ENCODE measurements at places on chromosomes 4 and X.

- DNase-seq, result peak; percentile 84
Observed at GRCh38 chr4:37441231-37442061, 196.9 kb downstream of the NWD2 start.

- peak; percentile 37 for DNase-seq
Observed at GRCh38 chr4:169314906-169315305, 44.1 kb upstream of the SH3RF1 start.

DNA sequence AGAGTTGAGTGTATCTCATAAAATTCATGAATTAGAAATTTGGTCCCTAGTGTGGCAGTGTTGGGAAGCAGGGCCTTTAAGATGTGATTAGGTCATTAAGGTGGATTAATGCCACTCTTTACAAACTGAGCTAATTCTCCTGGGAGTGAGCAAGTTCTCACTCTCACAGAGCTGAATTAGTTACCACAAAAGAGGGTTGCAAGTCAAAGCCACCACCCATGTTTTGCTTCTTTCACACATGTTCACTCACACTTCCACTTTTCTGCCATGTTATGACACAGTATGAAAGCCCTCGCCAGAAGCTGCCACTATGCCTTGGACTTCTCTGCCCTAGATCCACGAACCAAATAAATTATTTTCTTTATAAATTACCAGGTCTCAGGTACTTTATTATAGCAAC is 332.1 kb downstream of the ARAP2 start:
- no peak for DNase-seq

DNA sequence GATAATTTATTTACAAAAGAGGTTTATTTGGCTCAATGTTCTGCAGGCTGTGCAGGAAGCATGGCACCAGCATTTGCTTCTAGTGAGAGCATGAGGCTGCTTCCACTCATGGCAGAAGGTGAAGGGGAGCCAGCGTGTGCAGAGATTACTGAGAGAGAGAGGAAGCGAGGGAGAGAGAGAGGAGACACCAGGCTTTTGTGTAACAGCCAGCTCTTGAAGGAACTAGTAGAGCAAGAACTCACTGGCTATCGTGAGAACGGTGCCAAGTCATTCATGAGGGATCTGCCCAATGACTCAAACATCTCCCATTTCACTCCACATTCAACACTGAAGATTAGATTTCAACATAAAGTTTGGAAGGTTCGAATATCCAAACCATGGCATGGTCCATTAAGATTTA is 12.7 kb downstream of the GUCY1A1 start:
- DNase-seq, result no peak

DNA sequence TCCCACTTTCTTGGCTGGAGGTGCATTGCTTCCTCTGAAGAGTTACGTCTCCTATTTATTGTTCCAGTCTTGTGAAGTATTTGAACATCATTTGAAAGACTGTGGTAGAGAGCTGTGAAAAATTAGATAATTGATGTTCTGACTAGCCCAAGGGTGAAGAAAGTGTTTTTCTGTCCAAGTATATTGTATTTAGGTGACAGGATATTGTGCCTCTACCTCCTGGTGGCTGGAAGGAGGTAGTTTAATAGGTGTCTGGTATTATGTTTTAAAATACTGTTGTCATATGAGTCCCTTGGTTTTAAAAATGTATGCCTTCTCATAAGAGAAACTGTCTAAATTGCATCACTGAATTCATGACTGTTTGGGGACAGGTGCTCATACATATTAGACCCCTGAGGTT is 226.0 kb downstream of the SPRY1 start:
- no peak for DNase-seq

GRCh38 chr4:149912000-149912399 is 96.4 kb upstream of the IQCM start:
- no peak for DNase-seq

DNA sequence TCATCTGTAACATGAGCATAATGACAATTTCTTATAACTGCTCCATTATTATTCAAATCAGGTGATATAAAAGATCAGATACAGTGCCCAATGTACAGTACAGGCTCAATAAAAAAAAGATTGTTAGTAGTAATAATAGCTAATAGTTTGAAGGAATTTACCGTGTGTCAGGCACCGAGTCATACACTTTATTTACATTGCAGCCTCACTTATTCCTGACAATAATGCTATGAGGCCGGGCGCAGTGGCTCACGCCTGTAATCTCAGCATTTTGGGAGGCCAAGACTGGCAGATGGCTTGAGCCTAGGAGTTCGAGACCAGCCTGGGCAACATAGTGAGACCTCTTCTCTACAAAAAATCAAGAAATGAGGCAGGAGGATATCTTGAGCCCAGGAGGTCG is 10.1 kb upstream of the MAP7D3 start:
- no peak for DNase-seq

DNA sequence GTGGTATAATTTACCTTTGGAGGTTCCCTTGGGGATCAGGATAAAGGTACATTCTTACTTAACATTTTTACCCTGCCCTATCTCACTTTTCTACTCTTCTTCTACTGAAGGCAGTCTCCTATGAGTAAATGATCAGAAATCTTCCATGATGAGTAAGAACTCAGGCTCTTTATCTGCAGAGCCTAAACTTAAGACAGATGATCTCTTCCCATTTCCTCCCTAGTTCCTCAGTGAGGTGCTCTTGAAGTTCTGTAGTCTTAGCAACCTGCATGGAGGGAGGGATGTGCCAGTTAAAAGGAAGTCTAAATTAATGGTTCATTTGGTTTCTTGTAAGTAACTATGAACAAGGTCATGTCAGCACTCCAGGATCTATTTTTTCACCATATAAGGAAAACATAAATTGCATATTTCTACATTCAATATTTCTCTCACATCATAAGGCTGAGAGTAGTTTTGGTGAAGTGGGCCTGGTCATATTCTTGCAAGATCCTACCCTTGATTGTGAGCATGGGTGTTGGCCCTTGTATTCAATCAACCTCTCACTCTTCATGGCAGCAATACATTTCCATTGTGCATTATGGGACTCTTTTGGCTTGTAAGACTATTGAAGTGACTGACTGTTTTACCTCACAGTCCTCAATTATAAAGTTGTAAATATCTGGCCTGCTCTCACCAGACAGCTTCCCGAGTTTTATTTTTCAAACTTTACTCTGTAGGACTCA is 295.5 kb downstream of the SLC7A11 start:
- DNase-seq, result no peak

DNA sequence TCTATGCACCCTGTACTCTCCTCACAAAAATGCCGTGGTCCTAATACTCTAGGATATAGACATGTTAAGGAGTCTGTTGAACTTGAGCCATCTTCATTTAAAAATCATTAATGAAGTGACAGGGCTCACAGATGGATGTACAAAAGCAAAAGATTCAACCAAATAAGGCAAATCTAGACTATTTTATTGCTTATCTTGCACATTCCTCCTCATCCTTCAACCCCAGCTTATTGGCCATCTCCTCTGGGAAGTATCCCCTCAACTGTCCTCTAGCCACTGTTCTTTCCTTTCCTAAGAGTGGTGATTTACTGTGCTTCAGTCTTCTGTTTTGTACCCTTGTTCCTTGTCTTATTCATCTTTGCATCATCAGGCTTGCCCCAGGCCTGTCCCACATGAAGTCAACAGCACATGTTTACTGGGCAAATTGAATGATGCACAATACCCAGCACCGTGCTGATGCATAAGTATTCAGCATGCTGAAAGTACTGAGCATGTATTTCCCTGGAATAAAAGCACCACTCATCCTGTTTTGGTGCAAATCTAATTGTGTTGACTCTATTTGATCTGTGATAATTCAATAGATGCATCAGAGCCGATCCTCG is 287.3 kb upstream of the CLNK start:
- DNase-seq, result no peak

DNA sequence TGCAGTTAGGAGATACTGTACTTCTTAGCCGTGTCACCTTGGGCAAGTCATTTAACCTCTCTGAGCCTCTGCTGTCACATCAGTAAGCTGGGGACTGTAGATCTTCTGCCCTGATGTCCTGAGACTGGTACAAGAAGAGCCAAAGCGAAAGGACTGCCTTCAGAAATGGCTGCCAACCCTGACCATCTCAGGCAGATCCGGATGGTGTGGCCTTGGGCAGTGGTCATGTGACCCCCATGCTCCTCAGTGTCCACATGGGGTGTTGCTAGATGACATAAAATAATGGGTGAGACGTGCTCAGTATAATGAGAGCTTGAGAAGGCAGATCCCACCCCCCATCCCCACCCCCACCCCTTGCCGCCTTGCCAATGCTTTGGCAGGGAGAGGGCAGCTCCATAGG is 60.4 kb upstream of the MTM1 start:
- DNase-seq, result no peak

DNA sequence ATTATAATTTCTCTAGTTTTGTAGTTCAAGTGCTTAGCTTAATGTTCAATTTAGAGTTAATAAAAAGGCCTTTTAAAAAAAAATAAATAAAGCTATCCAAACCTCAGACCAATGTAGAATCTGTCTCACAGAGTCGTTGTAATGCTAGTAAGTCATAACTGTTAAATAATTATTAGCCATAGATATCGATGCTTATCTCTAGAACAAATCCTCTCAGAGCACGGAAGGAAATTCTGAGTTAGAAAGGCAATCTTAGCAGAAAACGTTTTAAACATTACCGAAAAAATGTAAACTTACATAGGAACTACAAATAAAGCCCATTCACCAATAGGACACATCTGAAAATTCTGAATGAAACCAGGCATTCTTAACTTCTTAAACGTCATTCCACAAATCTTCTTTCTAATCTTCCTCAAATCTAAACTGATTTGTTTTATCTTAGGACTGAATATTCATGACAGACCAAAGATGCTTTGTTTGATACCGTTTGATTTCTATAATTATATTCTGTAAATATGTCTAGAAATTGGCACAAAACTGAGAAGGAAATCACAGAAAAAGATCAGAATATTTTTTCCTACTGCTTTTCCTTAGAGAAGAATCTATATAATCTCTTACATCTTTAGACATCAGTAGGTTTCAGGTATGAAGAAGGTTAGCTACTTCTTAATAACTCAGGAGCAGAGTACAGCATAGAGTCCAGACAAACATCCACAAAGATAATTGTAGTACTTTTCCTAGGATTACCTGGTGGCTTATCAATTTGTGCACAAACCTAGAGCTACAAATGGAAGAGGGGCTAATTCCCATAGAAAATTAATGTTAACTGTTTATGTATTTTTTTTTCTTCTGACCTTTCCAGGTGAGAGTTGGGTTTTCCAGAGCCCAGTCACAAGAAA is 140.7 kb downstream of the BTC start:
- DNase-seq, result no peak

DNA sequence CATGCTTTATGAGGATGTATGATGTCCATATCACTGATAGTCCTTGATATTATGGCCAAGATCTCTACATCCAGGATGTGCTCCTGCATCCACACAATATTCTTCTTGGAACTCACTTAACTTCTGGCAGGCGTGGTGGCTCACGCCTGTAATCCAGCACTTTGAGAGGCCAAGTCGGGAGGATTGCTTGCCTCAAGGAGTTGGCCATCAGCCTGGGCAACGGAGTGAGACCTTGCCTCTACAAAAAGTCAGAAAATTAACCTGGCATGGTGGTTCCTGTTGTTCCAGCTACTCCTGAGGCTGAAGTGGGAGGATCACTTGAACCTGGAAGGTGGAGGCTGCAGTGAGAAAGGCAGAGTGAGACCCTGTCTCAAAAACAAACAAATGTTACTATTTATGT is 2.3 kb upstream of the HNRNPD start:
- no peak for DNase-seq

- no peak for DNase-seq
Observed at GRCh38 chr4:25875281-25875745, 12.5 kb upstream of the SEL1L3 start.

DNA sequence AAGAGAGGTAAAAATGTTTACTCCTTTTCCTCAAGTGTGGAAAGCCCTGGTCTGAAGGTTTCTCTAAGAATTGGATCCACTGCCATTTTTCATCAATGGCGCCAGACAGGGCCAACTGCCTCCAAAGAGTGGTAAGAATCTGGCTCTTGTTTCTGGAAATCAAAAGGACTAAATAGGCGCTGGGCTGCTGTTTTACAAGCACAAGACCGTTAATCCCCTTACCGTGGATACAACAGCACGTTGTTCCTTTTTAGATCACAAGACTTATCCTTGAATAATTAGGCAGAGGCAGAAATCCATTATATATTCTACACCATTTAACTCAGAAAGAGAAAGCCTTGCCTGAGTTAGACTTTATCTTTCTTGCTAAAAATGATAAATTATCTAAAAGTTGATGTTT is 10.6 kb downstream of the CLTRN start:
- DNase-seq, result no peak

- peak; percentile 15 for DNase-seq
Observed at GRCh38 chr4:72295966-72296557, 264.3 kb downstream of the NPFFR2 start.

DNA sequence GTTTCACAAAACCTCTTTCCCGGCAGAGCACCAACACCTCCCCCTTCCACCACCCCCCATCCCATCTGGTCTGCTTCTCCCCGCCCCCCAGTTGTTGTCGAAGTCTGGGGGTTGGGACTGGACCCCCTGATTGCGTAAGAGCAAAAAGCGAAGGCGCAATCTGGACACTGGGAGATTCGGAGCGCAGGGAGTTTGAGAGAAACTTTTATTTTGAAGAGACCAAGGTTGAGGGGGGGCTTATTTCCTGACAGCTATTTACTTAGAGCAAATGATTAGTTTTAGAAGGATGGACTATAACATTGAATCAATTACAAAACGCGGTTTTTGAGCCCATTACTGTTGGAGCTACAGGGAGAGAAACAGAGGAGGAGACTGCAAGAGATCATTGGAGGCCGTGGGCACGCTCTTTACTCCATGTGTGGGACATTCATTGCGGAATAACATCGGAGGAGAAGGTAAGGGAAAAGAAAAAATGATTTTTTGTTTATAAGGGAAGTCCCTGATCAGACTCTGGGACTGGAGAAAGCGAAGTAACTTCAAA is at the start of gene PDGFRA:
PDGFRA (plus strand) TSS at position 333 of the 541 bp plus-strand sequence. CDS start 29,476 bp downstream, outside the sequence.
- DNase-seq, result no peak

- DNase-seq, result peak; percentile 32
Observed at GRCh38 chr4:123488916-123489315, 92.3 kb downstream of the SPRY1 start.

- DNase-seq, result no peak
Observed at GRCh38 chr4:148557793-148558192, 115.6 kb upstream of the NR3C2 start.

DNA sequence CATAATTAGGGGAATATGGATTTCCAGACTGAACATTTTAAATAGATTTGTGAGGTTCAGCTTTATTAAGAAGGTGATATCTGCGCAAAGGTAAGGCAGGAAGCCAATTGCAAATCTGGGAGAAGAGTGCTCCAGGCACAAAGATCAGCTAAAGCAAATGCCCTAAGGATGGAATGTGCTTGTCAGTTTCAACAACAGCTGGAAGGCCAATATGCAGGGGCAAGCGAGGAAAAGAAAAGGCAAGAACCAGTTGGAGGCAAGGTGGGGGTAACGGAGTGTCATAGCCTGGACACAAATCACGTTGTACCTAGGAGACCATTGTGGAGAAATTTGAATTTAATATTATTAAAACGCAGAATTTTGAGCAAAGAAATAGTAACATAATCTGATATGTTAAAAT is 1710.3 kb upstream of the PCDH7 start:
- DNase-seq, result no peak

All from HCT116 (cell line).